Natural killer cell (primary cell): ENCODE measurements at places on chromosomes 5 and 9. TPM values are rescaled to one million over a fixed set of nuclear protein-coding genes. Genes with fewer than 3 reads are reported as not detected.

The PTPDC1 gene
- total RNA-seq: 2.8 TPM

DNA sequence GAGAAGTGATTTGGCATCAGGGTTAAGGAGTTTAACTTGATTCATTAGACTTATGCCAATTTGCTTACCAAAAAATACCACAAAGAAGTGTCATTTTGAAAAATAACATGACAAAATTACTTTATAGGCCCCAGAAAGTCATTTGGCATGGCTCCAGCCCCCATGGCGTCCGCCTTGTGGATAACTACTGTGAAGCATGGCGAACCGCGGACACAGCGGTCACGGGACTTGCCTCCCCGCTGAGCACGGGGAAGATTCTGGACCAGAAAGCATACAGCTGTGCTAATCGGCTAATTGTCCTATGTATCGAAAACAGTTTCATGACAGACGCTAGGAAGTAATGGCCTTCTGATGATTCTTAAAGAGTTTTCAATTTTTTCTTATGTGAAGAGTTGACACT is 35.4 kb upstream of the TGFBR1 start:
- no peak for DNase-seq

The MARCOL gene
- not detected for total RNA-seq

The EQTN gene
- total RNA-seq: not detected

The RAPGEF1 gene
- 224 TPM for total RNA-seq

DNA sequence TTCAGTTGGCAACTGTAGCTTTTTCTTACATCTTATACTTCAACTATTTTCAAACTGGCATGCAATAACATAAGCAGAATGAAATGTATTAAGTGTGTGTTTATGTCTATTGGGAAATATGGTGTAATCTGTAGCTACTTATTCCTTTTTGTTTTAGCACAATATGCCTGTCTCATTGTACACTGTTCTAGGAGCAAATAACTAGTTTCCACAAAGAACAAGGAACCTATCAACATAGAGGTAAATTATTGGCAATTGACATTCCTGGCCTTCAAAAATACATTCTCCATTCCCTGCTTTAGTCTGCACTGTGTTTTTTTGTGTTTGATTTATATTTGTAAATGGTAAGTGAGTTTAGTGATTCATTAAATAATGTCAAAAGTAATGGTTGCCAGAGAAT is 75.7 kb downstream of the FBXL7 start:
- no peak for DNase-seq

The SH3GL2 gene
- total RNA-seq: not detected

DNA sequence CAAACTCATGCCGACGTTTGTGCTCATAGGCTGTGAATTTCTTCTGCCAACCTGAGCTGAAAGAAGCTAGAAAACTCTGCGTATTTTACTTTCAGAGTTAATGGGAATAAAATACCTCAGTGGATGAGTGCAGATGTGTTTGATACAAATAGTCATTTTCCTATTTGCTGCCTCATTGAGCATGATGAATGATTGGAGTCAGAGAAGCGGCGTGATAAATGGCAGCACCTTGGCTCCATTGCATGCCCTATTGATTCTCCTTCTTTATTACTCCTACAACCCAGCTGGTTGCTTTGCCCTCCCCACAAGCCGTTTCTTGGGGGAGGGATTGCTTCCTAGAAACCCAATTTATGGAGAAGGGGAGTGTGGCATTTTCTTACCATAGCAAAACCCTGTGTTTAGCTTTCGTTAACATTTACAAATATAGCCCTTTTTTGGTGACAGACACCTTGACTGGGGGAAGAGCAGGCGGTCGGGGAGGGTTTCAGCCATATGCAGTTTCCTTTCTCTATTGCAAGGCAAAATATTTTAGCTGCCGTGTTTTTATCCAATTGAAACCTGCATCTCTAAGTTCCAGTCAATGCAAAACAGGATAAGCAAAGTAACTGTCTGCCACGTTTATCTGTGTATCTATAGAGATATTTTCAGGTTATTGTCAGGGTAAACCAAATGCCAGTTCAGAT is 93.1 kb upstream of the TBCA start:
- DNase-seq: no peak

The ZDHHC11 gene
- 7.0 TPM for total RNA-seq

- no peak for DNase-seq
These were observed 38.0 kb downstream of the VAV2 start for GRCh38 chr9:133953976-133954709.

The HTR1A gene
- not detected for total RNA-seq

The SOWAHA gene
- not detected for total RNA-seq

DNA sequence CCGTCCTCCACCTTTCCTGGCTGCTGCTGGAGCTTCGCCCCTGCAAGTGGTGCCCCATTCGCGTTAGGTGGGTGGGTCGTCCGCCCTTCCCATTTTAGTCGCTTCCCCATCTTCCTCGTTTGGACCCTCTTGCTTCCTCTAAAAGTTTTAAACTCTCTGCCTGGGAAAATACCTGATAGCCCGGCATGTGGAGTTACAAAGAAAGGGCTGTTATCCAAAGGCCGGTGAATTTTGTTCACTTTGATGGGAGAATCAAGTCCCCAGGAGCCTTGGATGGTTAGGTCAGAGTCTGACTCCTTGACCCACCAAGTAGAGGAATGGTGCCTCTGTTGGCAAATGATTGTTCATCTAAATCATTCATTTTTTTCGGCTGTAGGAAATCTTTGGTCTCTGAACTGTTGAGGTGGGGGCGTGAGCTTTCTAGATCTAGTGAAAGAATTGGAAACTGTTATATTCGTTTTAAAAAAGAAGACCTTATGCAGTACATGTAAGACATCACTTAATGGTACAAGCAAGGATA is 29.5 kb upstream of the APC start:
- DNase-seq: no peak

DNA sequence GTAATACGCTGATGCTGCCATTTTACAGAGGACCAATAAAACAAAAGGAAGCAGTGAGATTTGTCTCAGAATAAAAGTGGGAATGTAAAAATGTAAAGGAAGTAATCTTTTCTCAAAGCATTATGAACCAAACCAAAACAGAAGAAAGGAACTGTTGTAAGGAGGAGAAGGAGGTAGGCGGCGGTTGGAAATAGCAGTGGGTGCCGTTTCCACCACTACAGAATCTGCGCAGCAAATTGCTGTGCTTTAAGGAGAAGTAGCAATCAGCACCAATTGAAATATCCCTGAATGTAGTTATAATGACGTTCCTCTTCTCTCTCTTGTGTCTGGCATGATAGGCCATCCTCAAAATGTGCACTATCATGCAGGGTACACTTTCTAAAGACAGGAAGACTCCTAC is 455.1 kb upstream of the TLE4 start:
- DNase-seq: no peak

GRCh38 chr5:40356248-40356647 is 323.5 kb upstream of the PTGER4 start:
- no peak for DNase-seq

GRCh38 chr5:87099968-87100367 is 167.7 kb upstream of the RASA1 start:
- no peak for DNase-seq

The FBP1 gene
- total RNA-seq: 17.0 TPM

DNA sequence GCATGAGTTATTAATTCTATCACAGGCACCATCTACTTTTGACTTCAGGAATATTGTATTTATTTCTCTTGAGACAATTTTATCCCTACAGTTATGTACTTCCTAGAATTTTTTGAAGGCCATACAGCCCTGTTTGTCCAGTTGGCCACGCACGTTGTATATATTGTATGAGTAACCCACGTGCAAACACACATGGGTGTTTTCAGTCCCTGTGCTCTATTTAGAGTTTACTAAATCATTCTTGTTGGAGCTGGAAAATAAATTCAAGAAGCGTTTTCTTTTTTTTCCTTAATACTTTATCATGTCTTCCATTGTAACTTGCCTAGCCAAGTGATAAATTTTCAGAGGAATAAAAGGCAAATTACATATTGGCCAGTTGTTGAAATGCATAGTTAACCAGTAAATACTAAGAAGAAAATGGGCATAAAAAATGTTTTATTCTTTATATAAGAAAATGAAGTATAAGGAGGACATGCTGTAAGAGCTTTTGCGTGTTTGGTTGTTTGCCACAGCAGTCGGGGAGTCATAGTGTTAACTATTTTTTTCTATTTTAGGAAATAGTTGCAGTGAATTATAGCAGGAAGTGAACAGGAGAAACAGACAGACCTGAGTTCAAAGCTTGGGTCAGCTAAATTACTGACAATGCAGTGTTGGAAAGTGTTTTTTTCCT is 86.4 kb upstream of the MINAR2 start:
- DNase-seq: no peak
